ENCODE measurements at places on chromosomes 2 and 18.

DNA sequence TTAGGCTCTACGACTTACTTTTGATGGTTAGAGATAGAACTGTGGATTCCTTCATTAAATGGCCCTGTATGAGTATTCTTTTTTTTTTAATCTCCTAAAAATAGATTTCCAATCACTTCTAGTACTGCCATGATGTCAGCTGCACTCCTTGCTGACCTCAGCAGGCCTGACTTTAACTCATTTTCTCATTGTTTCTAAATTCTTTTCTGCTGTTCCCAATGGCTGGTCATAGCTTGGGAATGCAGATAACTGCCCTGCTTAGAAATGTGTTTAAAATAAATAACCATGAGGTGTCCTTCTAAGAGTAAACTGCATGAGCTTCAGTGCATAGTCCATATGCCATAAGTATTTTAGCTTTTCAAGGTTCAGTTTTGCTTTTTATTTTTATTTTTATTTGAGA lies 15.7 kb downstream of the CCDC85A start:
- no peak for DNase-seq

DNA sequence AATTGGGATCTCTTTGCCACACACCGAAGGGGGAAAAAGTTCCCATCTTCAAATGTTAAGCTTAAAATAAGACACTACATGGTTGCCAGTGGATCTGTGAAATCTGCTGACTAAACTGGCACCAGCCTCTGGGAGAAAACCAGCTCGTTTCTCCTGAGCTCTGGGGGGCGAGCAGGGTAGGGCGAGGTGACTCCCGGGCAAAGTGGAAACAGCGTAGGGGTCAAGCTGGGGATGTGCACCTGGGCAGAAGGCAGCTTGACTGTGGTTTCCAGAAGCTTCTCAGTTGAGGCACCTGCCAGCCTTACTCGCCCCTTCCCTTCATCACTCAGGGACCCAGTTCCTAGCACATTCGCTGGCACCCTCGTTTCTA lies 62.8 kb downstream of the SFXN5 start:
- DNase-seq: no peak

GRCh38 chr2:125797192-125797591 lies 858.8 kb upstream of the GYPC start:
- DNase-seq: no peak

DNA sequence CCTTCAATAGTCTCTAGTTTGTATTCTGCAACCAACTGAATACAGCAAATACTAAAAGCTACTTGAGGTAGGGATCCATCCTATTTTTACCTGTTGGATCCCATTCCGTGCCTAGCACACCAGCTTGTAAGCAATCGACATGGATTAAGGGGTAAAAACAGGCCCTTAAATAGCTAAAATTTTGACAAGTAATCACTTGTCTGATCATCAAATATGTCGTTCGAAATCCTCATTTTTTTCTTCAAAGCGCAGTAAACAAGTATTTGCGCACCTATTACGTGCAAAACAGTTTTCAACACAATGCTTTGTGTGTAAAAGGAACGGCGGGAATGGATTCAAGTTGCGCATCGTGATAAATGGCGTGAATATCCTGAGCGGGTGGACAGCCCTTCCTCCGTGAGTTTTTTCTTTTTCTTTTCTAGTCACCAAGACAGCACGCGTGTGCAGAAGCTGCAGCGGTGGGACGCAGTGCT lies 1.4 kb upstream of the ACVR2A start:
- no peak for DNase-seq

GRCh38 chr2:5975401-5975800 lies 283.2 kb downstream of the SOX11 start:
- no peak for DNase-seq

GRCh38 chr2:73021371-73022010 lies 50.0 kb downstream of the SFXN5 start:
- no peak for DNase-seq

DNA sequence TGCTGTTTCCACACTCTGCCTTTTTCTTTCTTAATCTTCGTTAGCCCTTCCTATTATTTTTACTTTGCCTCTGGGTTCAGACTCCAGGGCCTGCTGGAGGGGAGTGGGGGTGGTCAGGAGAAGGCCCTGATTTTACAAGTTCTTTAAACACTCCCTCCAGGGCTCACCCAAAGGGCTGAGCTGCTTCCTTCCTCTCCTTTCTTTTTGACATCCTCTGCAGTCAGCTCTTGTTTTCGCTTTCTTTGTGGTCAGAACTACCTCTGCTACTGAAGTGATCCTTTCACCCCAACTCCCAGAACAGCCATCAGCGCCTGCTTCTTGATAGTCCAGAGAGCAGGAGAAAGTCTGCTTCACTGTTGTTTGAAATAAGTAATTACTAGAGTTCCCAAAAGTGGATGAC lies 925.7 kb downstream of the EPHA4 start:
- DNase-seq: no peak

GRCh38 chr2:96587843-96588242 lies 50.3 kb downstream of the KANSL3 start:
- no peak for DNase-seq

Data from bone marrow (tissue), 2 donors.